SW480 (cell line): ENCODE measurements at places on chromosomes 7 and 10.

DNA sequence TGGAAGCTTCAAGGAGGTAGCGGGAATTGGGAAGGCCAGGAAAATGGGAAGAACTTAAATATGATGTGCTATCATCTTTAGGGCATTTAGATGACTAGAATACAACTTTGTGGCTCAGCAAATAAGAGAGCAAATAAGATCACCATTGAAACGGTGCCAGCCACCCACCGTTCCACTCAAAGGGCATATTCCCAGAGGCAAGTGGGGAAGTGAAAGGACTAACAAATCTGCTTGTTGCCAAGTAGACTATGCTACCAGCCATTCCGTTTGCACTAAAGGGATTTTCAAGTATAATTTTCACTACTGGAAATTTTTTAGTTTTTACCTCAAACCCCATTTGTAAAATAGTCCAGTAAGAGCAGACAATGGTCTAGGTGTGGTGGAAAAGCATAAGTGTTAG is 4.0 kb upstream of the PPP1R3C start:
- DNase-seq: no peak

GRCh38 chr7:144723301-144723700 is 112.6 kb downstream of the TPK1 start:
- no peak for DNase-seq

DNA sequence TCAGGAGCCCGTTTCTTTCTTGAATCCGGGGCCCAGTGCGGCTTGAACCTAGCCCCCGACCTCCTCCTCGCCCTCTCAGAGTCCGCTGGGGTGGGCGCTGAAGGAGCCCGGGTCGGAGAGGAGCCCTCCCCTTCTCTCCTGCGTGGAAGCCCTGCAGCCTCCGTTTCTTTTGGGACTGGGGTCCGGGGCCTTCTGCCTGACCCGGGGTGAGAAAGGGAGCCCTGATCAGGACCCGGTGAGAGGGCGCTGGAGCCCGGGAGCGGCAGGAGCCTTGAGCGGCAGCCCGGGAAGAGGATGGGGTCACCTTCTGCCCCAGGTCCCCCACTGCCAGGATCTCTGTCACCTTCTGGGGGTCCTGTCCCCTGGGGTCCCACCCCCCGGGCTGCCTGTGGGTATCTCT is 162.3 kb downstream of the ZNF33B start:
- DNase-seq: no peak

DNA sequence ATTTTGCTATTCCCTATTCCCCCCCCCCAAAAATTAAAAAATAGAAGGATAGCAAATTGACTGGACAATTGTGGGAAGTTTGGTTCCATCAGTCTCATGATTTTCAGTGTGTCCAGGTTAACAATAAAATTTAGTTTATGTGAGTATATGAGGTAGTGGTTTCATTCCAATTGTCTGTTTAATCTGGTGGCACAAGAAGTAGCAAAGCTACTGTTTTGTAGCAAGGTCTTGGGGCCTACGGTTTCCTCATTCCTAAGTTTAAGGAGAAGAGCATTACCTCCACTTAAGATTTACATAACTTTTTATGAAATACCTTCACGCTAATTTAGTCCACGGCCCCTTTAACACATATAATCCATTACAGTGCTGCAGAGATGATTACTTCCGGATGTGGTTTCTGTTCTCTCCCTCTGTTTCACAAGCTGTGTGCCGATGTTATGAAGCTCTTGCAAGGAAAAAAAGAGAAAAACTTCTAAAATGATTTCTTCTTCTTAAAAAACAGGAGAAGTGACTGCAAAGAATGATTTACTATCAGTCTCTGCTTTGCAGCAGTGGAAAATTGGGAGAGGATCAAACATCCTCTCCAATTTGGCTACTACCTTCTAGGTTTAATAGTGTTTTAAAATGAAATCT is 32.7 kb upstream of the NPVF start:
- no peak for DNase-seq

DNA sequence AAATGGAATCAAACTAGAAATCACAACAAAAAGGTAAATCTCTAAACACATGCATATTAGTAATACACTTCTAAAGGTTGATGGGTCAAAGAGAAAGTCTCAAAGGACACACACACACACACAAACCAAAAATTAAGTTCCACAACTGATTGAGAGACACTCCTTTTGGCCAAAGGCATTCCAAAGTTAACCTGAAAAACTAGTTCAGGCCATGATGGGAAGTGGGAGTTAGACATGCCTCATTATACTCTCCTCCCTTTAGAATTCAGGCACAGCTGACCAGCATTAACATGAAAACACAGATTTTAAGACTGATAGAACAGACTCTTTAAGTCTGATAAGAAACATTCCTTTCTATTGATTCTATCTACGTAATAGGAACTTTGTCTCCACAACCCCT is 332.4 kb upstream of the IGFBP3 start:
- no peak for DNase-seq

DNA sequence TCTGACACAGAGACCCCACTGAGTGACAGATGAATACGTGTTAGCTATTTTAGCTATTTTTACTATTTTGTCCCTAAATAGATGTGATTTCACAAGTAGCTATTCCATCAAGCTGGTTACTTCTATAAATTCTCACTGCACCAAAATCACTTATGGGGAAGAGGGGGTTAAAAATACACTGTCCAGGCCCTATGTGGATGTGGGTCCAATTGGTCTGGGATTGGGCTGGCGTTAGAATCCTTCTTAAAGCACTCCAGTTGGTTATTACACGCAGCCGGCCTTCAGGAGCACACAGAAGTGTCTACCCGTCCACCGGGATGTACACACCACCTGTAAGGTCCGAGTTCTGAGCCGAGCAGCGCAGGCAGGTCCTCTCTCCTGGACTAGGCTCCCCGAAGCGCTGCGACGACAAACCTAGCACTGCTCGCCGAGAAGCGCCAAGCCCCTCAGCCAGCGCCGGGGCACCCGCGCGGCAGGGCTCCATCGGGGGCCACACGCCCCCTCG is 222.3 kb upstream of the MKLN1 start:
- peak; percentile 62 for DNase-seq

GRCh38 chr7:137417464-137417863 is 73.9 kb upstream of the PTN start:
- DNase-seq: no peak

DNA sequence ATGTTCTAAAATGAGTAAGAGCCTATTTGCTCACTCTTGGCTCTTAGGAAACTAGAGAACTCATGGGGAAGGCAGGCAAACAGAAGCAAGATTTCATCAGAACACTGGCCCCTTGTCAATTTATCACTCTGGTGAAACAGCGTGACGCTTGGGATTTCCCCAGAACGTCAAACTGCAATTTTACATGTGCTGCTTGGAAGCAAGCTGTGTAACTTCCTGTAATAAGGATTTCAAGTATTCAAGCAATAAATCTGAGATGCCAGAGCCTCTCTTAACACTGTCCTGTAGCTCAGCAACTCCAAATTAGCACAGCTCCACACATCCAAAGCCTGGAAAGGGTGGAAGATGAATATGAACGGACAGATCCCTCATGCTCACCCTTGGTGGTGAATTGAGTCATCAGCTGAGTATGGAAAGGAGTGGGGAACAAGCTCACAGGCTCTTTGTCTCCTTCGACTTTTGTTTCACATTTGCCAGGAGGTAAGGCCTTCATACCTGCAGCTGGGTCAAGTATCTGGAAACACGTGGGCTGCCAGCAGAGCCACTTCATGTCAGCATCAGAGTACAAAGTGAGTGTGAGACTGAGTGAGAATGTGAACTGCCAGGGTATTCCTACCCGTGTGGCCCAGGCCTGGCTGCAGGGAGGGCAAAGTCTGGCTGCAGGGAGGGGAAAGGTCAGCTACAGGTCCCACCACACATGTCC is 140.4 kb upstream of the NAMPT start:
- DNase-seq: peak; percentile 26

GRCh38 chr10:30491204-30491915 is 57.4 kb downstream of the MAP3K8 start:
- no peak for DNase-seq
